ENCODE measurements at places on chromosomes 6 and 20. TPM values are rescaled to one million over a fixed set of nuclear protein-coding genes. Genes with fewer than 3 reads are reported as not detected.

Gene STX11
- total RNA-seq: 0.45 TPM

Gene TGM3
- total RNA-seq: 0.15 TPM

Gene EYS
- not detected for total RNA-seq

Gene DEFB132
- not detected for total RNA-seq

Gene CENPW
- 1.0 TPM for total RNA-seq

Gene FAM83D
- total RNA-seq: 0.18 TPM

Gene NPEPL1
- 22.7 TPM for total RNA-seq

Gene MCHR2
- total RNA-seq: not detected

Gene CLPSL2
- not detected for total RNA-seq

Gene BACH2
- 17.6 TPM for total RNA-seq

Gene RNF182
- total RNA-seq: 0.81 TPM

Gene OXT
- total RNA-seq: not detected

Gene HUS1B
- total RNA-seq: 0.55 TPM

Gene TDRD6
- total RNA-seq: 0.37 TPM

Gene SOX4
- 50.9 TPM for total RNA-seq

Gene SAMD5
- total RNA-seq: 2.4 TPM

Measured in ovary (tissue), 10 donors.